ENCODE measurements at places on chromosomes 1 and 21. TPM values are rescaled to one million over a fixed set of nuclear protein-coding genes. Genes with fewer than 3 reads are reported as not detected.

DNA sequence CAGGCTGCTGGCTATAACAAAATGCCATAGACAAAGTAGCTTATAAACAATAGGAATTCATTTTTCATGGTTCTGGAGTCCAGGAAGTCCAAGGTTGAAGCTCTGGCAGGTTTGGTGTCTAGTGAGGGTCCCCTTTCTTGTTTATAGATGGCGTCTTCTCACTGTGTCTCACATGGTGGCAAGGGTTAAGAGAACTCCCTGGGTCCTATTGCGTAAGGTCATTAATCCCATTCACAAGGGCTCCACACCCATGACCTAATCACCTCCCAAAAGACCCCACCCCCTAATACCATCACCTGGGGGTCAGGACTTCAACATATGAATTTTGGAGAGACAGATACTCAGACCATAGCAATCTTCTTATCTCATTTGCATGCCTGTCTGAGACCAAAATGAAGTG is 108.9 kb upstream of the USP25 start:
- no peak overlapping the region for H3K4me3 ChIP-seq
- no peak overlapping the region for H3K27ac ChIP-seq
- no peaks in the 10 kb centered on the region for H3K36me3 ChIP-seq
- no peaks in the 10 kb centered on the region for H3K4me1 ChIP-seq
- H3K27me3 ChIP-seq: no peaks in the 10 kb centered on the region
- no peak for DNase-seq

DNA sequence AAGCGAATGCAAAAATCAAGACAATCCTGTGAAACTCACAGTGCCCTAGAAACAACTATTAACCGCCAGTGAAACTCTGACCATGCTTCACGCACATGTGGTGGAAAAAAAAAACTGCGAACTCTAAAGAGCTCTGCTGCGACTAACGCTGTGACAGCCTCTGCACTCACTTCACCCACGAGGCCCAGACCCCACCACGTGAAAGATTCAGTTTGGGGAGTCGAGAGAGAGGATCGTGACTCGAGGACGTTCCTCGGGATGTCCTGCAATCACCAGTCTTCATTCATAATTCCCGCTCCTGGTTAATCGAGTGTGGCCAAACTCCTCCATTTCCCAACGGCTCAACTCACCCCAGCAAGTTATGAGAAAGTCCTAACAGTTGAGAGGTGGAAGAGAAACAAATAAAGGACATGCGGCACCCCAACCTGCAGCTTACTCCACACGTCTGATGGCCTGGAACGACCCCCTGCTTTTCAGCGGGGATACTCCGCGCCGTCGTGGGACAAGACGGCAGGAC is 1.1 kb downstream of the SERBP1 start:
- H3K4me1 ChIP-seq: no peaks in the 10 kb centered on the region
- peak overlapping the region; percentile 49 for H3K27ac ChIP-seq
- no peaks in the 10 kb centered on the region for H3K27me3 ChIP-seq
- DNase-seq: peak; percentile 24

The HMGCS2 gene
- 163 TPM for polyA plus RNA-seq

The OR10J5 gene
- polyA plus RNA-seq: not detected
